Tibial nerve (tissue), 4 donors: ENCODE measurements at places on chromosomes 4 and X.
A peak's percentile ranks its signal among the peaks of the same experiment; 100 is the strongest.

GRCh38 chr4:72112514-72113156, 80.8 kb downstream of the NPFFR2 start:
- DNase-seq = no peak

- no peak for DNase-seq
Measured at GRCh38 chr4:14926368-14926767, 75.9 kb upstream of the CPEB2 start.

DNA sequence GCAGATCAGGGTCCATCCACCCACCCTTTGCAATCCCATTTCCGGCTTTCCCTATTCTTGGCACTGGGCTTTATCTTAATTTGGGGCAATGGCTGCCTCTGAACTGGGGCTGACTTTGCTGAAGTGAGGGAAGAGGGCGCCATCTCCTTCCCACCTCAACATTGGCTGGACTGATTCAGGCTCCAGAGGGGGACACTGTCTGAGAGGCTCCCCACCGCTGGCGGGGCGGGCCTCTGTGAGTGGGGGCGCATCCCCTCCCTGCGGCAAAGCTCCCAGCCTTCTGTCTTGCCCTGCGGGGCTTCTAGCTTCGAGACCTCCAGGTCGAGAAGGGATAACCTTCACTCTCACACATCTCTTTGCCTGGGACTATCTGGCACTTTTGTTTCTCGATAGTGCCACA, 85.8 kb downstream of the PHKA2 start:
- no peak for DNase-seq

GRCh38 chr4:26311633-26312032, 9.2 kb upstream of the RBPJ start:
- no peak for DNase-seq

- DNase-seq = no peak
Measured at GRCh38 chr4:1008840-1009541, 2.4 kb upstream of the FGFRL1 start.

DNA sequence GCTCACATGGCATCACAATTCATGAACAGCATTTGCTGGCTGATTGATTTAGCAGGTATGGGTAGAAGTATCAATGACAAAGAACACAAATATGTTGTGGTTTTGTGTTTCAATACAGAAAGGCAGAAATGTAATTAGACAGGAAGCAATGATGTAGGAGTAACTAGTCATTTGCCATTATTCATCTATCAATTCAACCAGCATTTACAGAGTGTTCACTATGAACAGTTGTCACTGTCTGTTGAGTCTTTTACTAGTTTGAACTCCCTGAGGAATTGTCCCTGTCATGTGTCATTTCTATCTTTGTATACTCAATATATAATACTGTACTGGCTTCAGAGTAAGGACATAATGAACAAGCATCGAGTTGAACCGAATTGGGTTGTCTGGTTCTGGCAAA, 51.5 kb upstream of the ARHGAP24 start:
- no peak for DNase-seq

DNA sequence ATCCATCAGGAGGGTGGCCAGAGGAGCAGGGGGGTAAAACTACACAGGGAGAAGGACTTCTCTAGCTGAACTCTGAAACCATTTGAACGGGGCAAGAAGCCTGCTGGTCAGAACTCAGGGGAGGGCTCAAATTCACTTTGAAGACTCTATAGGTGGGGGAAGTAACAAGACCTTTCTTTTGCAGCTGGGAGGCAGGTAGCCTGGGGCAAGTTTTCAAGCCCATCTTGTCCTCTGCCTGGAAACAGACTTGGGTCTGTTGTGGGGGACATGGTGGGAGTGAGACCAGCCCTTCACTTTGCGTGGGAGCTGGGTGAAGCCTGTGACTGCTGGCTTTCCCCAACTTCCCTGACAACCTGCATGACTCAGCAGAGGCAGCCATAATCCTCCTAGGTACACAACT, 312.3 kb downstream of the SPRY1 start:
- no peak for DNase-seq

DNA sequence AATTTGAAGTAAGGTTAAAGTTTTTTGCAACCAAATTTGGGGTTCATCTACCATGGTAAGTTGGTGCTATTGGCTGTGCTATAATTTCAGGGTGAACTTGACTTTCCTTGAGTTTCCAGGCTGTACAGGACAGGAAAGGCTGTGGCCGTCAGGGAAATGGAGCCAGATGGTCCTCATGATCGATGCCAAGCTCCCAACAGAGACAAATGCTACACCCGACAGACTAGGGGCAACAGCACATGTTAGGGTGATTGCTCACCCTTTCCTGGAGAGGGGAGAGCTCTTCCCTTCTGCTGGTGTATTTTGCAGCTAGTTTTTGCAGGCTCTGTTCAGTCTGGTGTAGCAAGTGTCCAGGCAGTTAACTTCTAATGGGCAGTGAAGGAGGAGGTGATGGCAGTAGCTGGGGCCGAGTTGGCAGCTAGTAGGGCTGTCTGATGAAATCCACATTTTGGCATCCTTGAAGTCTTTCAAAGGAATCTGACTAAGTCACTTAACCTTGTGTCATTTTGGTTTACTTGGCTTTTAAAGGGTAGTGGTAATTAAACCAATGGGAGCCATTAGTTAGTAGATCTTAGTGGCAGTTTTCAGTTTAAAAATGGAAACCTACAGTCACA, 47.8 kb downstream of the GAB1 start:
- DNase-seq = no peak

- DNase-seq = no peak
Measured at GRCh38 chrX:51795136-51795535, 51.9 kb downstream of the GSPT2 start.

- DNase-seq = no peak
Measured at GRCh38 chr4:86302251-86302650, 57.6 kb downstream of the MAPK10 start.

- DNase-seq = no peak
Measured at GRCh38 chr4:21011106-21011505, 310.8 kb downstream of the PACRGL start.

DNA sequence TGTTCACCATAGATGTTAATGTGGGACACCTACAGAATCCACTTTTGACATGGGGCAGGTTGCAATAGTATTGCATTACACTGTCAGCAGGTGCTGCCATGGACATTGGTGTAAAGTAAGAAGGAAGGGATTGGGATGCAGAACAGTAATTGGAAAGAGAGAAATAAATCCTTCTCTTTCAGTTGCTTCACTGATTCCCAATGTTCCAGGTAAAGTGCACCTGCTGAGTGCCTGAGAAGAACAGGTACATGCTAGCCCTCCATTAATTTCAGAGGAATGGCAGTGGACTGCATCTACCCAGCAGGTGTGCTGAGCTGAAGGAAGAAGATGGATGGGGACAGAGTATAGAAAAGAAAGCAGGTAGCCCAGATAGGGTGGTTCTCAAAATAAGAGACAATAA, 248.5 kb downstream of the TENM3 start:
- DNase-seq = no peak

DNA sequence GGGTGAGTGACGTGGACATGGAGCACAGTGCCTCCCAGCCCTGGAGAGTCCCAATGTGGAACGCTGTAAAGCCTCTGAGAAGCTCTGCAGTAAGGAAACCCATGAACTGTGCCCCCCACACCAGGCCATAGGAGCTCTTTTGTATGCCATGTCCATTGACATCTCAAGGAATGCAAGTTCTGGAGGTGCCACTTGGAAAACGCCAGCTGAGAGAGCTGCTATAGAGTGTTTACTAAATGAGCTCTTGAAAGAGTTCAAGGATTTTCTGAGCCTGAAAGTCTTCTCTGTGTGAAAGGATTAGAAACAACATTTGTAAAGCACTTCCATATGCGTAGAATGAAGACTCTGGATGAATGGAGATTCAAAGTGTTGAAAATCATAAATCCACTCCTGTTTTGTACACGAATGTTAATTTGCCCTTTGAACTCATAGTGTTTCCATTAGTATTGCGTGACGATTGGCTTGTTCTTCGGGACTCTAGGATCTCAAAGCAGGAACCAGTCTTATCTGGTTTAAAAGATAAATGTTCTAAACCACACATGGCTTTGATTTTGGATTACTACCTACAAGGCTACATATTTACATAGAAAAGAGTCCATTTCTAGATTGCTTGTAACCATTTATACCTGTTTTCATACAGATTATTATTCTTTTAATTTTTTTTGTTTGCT, 41.8 kb upstream of the STOX2 start:
- DNase-seq = no peak

- peak; percentile 16 for DNase-seq
Measured at GRCh38 chrX:116379854-116380253, 56.6 kb upstream of the SLC6A14 start.

- no peak for DNase-seq
Measured at GRCh38 chr4:93461541-93461940, 367.0 kb upstream of the ATOH1 start.

GRCh38 chrX:83593634-83594294, 85.7 kb downstream of the POU3F4 start:
- DNase-seq = no peak

GRCh38 chrX:34900691-34901090, 41.9 kb upstream of the FAM47B start:
- DNase-seq = no peak

- no peak for DNase-seq
Measured at GRCh38 chrX:31266203-31267076, 194.6 kb upstream of the FTHL17 start.

GRCh38 chr4:8503801-8504200, 63.2 kb downstream of the TRMT44 start:
- no peak for DNase-seq

DNA sequence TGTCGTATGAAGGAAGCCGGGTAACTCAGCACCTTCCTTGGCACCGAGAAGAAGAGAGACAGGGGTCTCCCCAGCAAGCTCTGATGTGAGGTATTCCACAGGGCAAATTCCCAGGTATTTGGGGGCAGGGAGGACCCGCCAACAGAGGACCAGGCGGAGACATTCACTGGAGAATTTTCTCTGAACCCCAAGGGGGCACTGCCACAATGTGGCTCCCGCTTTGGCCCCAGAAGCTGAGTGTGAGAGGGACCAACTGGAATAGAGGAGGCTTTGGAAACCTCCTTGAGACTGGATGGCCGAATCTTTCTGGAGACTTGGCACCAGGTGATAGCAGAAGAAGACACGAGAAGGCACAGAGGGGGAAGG, 735 bp upstream of the GABRE start:
- no peak for DNase-seq

GRCh38 chrX:47222751-47223350, 4.4 kb downstream of the CDK16 start:
- DNase-seq = no peak

- DNase-seq = no peak
Measured at GRCh38 chr4:3271131-3271530, 21.7 kb upstream of the RGS12 start.

DNA sequence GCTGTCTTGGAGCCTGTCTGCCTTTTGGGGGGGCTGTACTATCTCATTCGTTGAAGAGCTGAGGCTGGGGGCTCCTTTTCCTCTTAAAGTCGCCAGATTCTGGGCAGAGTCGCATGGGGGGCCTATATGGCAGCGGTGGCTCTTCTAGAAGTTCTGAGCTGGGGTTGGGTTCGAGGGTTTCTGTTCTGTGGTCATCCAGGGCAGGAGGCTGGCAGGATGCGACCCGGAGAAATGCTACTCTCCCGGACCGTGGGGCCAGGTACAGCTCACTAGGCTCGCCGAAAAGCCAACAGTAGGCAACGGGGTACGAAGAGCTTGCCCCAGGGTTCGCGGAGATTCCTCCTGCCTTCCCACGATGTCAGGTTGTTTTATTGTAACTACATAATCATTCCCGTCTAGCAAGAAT, 1.9 kb upstream of the CITED1 start:
- DNase-seq = no peak

GRCh38 chrX:18674417-18674787, 2.5 kb upstream of the RS1 start:
- no peak for DNase-seq

GRCh38 chr4:26873391-26874026, 12.9 kb downstream of the STIM2 start:
- no peak for DNase-seq

DNA sequence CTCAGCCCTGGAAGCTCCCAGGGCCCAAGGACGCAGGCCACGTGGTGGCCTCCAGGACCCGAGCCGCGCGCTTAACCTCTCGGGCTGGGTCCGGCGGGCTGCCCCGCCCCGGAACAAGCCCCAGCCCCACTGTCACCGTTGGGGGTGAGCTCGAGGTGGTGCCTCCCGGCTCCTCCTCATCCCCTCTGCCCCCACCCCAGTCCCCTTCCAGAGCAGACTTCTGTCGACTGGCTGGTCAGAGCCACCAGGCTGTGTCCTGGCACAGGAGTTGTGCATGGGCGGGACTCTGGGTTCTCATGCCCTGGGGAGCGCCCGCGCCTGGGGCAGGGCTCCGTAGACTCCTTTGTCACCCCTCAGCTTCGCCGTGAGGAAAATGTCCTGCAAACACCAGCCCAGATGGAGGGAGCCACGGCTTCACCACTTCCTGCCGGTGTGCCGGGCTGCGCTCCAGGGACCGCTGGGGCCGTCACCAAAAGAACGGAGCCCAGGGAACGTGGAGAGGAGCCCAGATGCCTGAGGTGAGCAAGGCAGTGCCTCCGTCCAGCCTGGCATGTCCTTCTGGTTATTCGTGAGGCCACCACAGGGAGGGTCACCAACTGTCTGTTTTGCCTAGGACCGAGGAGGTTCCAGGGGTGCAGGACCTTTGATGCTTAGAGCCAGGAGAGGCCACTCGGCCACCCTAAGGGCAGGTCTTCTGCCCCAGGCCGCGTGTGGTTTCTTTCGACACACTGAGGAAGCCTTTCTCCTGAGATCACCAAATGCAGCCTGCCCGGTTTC, 7.1 kb upstream of the RGS12 start:
- DNase-seq = no peak

DNA sequence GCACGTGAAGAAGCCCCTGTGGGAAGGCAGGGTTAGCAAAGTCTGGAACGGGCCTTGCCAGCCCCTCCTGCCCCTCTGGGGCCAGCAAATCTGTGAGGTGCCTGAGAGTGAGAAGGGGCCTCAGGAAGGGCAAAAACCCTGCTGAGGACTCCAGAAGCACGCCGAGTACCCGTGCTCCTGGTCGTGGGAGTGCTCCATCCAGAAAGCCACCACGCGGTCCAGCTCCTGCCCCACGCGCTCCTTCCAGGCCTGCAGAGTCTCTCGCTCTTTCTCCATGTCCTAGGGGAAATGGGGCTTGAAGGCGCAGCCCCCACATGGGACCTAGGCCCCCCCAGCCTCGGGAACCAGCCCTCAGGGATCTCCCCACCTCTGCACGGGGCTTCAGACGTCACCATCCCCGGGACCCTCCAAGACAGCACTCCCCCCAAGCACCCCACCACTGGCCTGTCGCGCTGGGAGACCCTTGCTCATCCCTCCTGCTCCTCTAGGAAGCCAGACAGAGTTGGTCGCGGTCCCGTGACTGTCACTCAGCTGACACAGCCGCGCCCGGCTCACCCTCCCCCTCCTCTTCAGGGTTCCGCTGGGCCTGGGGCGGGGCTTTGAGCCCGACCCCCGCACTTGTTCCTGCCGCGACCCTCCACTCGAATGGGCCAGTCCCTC, at the start of gene RENBP:
Gene RENBP (minus strand): TSS at position 504 of the 660 bp plus-strand sequence. CDS start 33 bp downstream, at position 471.
- DNase-seq = no peak

DNA sequence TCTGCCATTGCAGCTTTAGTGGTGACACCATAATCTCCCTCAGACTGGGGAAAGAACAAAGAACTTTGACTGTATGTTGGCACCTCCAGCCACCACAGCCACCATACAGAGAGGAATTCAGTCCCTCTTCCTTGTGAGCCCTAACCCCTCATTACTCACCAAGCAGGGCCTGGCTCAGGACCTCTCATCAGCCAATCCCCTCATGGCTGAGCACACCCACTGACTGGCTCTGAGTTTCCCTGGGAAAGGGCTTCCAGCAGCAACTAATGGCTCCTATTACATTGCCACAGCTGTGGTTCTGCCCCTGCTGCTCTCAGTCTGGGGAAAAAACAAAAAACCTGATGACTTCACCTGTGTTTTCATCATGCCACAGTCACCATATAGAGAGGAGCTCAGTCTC, 1482.6 kb downstream of the FAM133A start:
- DNase-seq = no peak

GRCh38 chr4:86141161-86141560, 218.7 kb downstream of the MAPK10 start:
- DNase-seq = no peak
